Esophagus mucosa (tissue), 1 donor: ENCODE measurements at places on chromosomes 3 and 15. TPM values are rescaled to one million over a fixed set of nuclear protein-coding genes. Genes with fewer than 3 reads are reported as not detected.
A peak's percentile ranks its signal among the peaks of the same experiment; 100 is the strongest.

DNA sequence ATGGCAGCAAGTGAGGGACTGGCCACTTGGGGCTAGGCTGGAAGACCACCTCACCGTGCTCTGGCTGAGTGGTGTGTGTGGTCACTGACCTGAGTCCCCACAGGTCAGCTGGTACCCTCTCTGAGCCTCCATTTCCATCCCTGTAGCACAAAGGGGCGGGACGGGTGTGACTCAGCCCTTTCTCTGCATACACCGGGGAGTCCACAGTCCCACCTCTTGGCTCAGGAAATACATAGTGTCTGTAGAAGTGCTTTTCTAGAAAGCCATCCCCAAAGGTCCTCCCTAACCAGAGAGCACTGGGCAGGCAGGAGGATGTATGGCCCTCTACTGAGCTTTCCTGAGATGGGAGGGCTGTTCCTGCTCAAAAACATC, 27.2 kb downstream of the WNT7A start:
- peak; percentile 44 for ATAC-seq

The RNF111 gene
- 21.0 TPM for total RNA-seq

The SLTM gene
- 53.4 TPM for total RNA-seq

The COPS2 gene
- 53.2 TPM for total RNA-seq
